ENCODE measurements at places on chromosomes 1 and 21.

DNA sequence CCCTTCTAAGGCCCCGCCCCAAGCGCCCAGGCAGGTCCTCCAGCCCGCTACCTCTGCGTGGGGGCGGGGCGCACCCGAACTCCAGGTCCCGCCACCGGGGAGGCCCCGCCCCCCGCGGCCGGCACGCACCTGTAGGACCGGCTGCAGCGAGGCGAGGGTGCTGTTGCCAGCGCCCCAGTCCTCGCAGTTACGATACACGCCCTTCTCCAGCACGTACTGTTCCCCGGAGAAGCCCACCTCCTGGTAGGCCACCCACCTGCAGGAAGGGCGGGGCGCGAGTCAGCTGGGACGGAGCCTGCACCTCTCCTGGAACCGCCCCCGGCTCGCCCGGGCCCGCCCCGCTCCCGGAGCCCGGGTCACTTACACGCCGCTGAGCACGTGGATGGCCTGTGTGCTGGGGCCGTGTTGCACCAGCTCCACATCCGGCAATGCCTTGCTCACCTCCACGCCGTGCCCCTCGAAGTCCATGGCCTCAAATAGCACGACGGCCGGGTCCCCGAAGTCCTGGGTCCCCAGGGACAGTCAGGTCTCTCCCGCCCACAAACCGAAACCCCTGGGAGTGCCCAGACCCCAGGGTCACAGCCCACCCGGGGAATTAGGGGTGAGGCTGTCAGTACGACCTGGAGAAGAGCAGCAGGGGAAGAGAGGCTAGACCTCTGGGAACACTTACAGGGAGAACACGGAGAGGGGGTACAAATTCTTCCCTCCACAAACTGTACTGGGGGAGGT, 17.3 kb downstream of the CRYBG2 start:
- no peak for DNase-seq

DNA sequence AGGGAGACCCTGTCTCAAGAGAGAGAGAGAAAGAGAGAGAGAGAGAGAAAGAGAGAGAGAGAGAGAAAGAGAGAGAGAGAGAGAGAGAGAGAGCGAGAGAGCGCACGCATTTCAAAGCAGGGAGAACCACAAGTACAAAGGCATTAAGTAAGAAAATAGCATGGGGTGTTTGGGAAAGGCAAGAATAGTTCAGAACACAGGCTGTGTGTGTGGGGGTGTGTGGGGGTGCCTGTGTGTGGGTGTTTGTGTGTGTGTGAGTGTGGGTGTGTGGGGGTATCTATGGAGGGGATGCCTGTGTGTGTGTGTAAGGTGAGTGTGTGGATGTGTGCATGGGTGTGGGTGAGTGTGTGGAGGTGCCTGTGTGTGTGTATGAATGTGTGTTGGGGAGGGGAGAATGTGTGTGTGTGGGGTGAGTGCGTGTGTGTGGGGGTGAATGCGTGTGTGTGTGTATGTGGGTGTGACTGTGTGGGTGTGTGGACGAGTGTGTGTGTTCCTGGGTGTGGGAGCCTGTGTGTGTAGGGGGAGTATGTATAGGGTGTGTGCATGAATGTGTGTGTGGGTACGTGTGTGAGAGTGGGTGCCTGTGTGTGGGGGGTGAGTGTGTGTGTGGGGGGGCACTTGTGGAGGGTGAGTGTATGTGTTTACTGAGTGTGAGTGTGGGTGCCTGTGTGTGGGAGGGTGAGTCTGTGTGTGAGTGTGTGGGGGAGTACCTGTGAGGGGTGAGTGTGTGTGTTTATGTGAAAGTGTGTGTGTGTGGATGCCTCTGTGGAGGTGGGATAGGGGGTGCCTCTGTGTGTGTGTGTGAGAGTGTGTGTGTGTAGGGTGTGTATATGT, 19.1 kb upstream of the HDAC1 start:
- no peak for DNase-seq

GRCh38 chr1:8595941-8596340, 221.5 kb downstream of the RERE start:
- no peak for DNase-seq

- DNase-seq: no peak
Observed at GRCh38 chr1:150775276-150775675, 9.7 kb upstream of the CTSS start.

- DNase-seq: no peak
Observed at GRCh38 chr21:41926117-41926806, 27.6 kb downstream of the C2CD2 start.

GRCh38 chr1:160567858-160568682, 11.2 kb downstream of the CD84 start:
- no peak for DNase-seq

GRCh38 chr1:178388418-178389145, 108.2 kb downstream of the CLEC20A start:
- no peak for DNase-seq

DNA sequence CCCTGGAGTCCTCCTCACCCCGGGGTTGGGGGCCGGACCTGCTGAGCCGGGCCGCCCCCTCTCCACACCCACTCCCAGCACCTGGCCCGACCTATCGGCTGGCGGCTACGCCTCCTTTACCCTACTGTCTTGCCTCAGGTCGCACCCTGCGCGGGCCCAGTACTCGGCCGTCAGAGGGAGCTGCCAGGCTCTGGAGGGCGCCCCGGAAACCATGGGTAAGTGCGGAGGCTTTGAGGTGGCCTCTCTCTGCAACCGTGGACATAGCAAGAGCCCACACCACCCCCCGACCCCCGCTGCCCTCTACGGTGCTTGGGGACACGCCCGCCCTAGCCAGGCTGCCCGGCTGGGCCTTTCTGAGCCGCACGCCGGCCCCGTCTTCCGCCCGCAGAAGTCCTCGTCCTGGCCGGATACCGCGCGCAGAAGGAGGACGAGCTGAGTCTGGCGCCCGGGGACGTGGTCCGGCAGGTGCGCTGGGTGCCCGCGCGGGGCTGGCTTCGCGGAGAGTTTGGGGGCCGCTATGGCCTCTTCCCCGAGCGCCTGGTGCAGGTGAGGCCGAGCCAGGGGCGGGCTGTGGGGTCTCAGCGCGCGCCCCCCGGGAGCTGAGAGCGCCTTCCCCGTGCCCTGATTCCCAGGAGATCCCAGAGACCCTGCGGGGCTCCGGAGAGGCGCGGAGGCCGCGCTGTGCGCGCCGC, at the start of gene SH3D21:
TSS of gene SH3D21 (plus strand) at position 159 of the 692 bp plus-strand sequence. CDS start at position 212, 53 bp downstream.
- DNase-seq: no peak

DNA sequence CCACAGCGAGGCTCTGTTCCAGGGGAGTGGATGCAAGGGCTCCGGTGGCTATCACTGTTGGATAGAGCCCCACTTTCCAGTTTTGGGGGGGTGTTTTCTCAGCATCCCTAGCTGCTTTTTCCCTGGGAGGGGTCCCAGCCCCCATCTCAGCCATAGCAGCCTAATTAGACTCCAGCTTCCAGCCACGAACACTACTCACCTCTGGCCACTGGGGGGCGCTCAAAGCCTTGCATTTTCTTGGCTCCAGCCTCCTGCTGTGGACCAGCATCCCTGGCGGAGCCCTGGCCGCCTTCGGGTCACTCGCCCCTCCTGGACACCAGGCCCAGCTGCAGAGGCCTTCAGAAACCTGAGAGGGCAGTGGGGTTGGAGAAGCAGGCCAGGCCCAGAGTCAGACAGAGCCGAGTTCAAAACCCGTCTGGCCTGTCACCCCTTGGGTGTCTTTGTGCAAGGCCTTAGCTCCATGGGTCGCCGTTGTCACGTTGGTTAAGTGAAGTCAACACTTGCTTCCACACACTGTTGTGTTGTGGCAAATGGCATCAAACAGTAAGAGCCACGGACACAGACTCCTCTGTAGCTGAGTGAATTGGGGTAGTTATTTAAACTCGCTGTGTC, 93.5 kb upstream of the ACTL8 start:
- DNase-seq: no peak

DNA sequence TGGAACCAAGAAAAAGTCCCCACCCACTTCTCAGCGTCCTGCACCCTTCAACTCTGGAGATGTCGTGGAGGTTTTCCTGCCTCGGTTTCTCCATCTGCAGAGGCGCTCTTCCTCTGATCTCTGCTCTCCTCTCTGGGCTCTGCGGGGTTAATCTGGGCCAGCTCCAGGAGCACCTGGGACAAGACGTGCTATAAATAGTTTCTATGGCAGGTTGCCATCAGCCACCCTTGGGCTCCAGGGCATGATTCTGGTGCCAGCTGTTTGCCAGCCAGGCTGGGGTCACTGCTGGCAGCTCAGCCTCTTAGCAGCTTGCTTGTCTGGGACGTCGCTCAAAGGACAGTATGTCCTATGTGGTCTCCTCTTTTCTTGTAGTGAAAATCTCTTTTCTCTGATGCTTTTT, 137.1 kb downstream of the ACTL8 start:
- no peak for DNase-seq

DNA sequence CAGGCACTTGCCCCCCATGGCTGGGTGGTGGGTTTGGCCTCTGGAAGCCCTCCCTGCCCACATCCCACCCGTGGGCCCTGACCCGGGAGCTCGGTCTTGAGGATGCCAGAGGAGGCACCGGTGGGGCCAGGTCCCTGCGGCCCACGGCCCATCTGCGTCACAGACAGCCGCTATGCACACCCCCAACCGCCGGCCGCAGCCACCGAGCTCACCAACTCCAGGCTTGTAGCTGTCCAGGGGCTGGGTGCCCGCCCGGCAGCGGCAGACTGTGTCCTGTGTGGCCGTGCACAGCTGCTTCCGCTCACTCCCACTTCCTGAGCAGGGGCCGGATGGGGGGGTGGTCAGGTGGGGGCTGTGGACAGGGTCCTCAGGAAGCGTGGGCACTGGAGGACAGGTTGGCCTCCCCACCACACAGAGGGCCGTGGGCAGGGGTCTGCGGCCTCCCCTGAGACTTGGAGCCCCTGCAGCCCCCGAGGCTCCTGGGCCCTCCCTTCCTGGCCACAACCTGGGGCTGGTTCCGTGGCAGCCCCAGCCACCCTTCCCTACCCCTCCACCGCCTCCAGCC, 1.1 kb downstream of the TNFRSF4 start:
- no peak for DNase-seq

DNA sequence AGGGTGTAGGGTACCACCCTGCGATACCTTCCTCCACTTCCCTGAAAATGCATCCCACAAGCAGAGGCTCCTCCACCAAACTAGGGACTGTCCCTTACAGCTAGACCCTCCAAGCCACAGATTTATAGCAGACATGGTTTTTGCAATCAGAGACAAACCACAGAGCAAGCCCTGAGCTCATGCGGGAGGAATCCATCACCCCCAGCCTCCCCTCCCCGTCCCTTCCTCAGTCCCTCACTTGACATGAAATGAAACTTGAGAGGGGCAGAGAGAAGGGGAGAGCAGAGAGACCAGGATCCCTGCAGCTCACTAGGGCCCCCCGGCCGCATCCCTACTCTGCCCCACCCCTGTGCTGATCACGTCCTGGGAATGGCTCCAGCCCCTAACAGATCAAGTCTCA, 94.9 kb downstream of the MRPL37 start:
- DNase-seq: no peak

DNA sequence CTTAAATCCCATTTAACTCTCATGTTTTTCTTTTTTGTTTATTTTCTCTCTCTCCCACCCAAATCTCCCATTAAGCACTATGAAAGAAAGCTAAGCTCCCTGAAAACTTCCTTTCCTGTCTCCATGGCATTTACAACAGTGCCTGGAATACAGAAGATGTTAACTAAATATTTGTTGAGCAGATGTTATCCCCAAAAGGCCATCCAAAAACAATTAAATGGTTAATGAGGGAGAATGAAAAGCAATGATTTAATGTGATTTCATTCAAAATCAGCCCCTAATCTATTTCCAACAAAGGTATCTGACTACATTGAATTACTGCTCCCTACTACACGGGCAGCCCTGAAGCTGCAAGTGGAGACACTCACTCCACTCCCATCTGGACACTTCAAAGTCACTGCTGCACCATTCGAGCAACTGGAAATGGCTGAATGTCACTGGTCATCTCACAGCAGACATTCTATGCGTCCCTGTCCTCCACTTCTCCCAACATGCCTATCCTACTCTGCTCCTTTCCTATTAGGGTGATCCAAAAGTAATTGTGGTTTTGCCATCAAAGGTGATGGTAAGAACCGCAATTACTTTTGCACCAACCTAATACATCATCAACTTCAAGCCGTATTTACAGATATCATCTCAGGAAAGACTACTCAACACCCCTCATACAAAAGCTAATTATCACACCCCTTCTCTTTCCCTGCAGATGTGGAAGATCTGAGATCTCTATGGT, 7.5 kb downstream of the TP53BP2 start:
- no peak for DNase-seq

- peak; percentile 72 for DNase-seq
Observed at GRCh38 chr1:206575894-206576737, 36.1 kb downstream of the EIF2D start.

DNA sequence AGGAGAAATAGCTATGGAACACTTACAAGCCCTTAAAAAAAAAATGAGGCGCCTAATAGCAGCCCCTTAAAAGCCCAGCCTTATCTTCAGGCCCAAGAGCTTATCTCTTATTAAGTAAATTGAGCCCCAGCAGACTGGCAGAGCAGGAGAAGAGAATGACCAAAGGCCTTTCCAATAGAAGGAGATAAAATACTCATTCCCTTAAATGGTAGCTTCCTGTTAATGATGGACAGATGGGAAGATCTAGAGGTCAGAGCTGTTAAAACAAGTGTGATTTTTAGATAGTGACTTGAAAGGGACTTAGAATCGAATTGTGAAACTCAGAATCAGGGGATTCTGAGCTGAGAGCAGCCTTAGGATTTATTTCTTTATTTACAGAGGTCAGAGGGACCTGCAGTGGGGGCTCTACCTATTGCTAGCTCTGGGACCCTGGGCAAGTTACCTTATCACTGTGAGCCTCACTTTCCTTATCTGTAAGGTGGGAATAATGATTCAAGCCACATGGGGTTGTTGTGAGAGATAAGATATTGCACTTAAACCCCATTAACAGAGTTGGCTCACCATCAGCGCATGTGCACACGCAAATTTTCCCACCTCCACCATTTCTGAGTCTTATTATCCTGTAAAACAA, 101.3 kb upstream of the C8B start:
- DNase-seq: no peak

GRCh38 chr1:87864676-87865075, 536.0 kb downstream of the LMO4 start:
- DNase-seq: no peak

DNA sequence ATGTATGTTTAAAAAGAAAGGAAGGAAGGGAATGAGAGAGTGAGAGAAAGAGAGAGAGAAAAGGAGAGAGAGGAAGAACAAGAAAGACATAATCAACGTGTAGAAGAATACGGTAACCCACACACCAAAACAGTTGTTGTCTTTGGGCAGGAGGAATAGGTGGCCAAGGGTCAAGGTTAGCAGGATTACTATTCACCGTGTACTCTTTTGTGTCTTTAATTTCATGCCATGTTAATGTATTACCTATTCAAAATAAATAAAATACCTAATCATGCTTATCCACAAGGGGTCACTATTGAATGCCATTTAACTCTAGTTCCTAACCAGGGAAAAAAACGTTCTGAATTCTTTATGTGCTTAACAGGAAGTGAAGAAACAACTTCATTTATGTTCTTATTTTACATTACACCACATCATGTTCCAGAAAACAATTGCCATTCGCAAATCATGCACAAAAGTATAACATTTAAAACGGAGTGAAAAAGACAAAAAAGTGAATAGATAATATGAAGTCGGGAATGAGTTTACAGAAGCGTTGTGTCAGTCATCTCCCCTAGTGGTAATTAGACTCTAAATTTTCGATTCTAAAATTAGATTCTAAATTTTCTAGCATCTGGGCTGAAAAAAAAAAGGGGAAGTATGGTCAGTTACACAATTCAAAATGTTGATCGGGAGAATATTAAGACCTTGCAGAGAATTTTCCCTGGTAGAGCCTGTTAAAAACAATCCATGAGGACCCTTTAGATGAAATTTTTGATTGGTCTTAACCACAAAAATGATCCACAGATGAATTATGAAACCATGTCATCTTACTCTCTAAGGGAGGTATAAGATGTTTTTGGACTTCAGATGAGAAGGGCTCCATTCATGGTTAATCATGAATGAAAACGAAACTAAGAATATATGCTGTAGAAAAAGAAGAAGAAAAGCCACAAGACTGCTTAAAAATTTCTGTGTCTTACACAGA, 700 bp upstream of the KMO start:
- DNase-seq: peak; percentile 32

All from NCI-H524 treated with DMSO at 0.1 percent for 48 hours (cell line).